ENCODE measurements at places on chromosomes 1 and 21.

DNA sequence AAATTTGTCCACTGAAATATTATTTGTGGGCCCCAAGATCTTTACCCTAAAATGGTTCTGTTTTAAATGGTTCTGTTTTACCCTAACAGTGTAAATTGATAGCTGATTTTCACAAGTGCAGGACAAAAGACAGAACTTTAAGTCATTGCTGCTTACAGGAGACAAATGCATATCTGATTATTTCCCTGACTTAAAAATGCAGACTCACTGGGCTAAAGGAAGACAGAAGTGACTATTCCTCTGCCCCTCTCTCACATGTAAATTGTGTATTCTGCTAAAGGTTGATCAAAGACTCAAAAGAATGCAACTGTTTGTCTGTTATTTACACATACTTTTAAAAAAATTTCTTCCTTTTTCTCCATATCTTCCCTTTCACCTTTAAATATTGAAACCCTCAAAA is 12.7 kb downstream of the FCRL5 start:
- no peak for DNase-seq

- DNase-seq, result no peak
These were observed 29.7 kb upstream of the FMOD start for GRCh38 chr1:203380420-203381150.

GRCh38 chr1:184152434-184152898 is 100.9 kb downstream of the TSEN15 start:
- peak; percentile 70 for DNase-seq

DNA sequence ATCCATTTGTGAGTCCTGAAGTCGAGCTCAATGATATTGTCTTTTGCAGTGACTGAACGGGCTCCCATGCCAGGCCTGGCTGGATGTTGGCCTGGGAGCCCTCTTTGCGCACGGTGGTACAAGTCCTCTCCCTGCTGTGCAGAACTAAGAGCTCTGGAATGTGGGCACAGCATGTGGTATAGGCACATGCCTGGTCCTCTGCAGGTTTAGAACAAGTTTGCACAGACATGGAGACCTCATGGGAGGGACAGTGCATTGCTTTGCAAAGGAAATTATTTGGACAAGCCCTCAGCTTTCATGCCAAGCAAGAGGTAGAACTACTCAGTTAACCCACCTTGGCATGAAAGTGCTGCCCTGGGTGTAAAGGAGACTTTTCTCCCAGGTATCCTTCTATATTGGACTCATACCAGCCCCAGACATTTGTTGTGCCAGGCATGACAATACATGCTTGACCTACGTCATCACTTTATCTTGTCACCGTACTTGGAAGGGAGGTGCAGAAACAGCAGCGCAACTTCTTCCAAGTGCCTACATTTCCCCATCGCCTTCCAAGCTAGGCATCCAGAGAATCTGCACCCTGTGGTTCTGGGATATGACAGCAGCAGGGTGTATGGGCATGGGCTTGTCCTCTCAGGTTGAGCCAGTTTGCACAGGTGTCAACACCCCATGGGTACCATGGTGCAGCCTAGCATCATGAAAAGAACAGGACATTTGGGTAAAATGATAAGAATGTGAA is 37.6 kb upstream of the MRPS6 start:
- no peak for DNase-seq

DNA sequence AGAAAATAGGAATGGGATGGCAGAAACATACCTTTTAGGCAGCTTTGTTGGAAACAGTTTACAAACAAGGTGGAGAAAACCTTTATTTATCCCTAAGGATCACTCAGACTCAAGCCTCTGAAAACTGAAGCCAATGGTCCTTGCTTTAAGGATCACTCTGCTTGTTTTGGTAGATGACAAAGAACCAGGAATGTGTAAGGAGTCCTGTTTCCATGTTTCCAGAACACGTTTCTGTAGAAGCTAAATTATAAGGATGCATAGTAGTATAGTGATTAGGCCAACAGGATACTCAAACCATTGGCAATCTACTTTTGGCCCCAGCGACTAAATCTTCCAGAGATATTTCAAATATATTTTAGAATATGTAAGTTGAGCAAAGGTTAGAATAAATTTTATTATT is 149.1 kb upstream of the HP1BP3 start:
- no peak for DNase-seq

DNA sequence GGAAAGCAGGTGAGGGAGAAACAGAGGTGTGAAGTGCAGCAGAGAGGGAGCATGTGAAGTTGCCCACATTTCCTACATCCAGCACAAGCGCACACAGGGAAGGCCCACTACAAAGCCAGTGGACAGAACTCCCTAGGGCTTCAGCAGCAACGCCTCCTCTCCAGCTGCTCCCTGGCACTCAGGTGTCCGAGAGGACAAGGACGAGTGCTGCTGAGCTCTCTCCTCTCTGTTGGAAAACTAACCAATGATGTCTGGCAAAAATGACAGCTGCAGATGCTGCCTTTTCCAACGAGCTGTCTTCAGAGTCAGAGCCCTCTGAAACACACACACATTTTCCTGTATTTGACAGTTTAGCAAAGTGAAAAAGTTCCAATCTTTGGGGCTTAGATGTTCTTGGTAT is 86.8 kb downstream of the HSF2BP start:
- no peak for DNase-seq

DNA sequence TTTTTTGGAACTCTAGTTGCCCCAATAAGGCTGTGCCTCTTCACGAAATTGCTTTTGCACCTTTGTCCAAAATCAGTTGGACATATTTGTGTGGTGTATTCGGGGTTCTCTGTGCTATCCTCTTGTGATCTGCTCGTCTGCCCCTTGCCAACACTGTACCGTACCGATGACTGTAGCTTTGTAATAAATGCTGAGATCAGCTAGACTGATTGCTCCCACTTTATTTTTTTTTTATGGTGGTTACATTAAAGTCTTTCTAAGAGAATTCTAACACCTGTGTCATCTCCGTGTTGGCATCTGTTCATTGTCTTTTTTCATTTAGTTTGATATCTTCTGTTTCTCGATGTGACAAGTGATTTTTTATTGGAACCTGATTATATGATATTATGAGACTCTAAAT is 94.1 kb downstream of the ADARB1 start:
- DNase-seq, result no peak

- DNase-seq, result no peak
These were observed 1.6 kb upstream of the LAMC1 start for GRCh38 chr1:183021405-183022201.

GRCh38 chr1:223794136-223794880 is 51.4 kb downstream of the TP53BP2 start:
- no peak for DNase-seq

GRCh38 chr1:212621949-212622305 is 13.4 kb downstream of the ATF3 start:
- DNase-seq, result no peak

DNA sequence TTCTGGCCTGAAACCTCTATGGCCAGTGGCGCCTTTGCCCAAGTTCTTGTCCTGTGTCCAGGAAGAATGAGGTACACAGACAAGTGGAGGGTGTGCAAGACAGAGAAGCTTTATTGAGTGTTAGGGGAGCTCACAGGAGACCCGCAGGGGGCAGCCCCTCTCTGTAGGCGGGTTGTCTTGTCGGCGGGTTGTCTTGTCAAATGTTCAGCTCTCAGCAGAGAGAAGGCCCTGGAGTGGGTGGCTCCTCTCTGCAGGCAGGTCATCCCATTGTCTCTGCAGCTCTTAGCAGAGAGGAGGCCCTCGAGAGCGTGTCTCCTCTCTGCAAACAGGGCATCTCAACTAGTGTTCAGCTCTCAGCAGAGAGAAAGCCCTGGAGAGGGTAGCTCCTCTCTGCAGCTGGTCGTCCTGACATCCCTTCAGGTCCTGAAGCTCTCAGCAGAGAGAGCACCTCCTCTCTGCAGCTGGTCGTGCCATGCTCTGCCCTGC is 11.0 kb downstream of the COL6A2 start:
- no peak for DNase-seq

- no peak for DNase-seq
These were observed 114.6 kb downstream of the NTNG1 start for GRCh38 chr1:107255469-107255868.

GRCh38 chr1:16095447-16095846 is 22.0 kb upstream of the FAM131C start:
- no peak for DNase-seq

DNA sequence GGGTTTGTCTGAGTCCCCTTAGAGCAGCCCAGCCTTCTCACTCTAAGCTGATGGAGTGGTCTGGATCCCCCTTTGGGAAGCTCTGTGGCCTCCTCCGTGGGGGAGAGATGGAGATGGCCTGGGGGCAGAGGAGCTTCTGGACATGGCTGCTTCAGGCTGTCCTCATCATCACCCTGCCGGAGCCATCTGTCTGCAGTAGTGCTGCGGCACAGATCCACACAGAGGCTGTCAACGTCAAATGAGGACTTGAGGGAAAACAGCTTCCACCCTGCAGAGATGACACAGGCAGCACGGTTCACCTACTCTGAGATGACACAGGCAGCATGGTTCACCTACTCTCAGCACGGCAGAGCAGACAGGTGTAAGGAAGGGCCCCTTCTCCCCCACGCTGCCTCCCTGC is 134.3 kb downstream of the IGSF21 start:
- DNase-seq, result no peak

- DNase-seq, result no peak
These were observed 415.0 kb downstream of the COL11A1 start for GRCh38 chr1:102693345-102693744.

DNA sequence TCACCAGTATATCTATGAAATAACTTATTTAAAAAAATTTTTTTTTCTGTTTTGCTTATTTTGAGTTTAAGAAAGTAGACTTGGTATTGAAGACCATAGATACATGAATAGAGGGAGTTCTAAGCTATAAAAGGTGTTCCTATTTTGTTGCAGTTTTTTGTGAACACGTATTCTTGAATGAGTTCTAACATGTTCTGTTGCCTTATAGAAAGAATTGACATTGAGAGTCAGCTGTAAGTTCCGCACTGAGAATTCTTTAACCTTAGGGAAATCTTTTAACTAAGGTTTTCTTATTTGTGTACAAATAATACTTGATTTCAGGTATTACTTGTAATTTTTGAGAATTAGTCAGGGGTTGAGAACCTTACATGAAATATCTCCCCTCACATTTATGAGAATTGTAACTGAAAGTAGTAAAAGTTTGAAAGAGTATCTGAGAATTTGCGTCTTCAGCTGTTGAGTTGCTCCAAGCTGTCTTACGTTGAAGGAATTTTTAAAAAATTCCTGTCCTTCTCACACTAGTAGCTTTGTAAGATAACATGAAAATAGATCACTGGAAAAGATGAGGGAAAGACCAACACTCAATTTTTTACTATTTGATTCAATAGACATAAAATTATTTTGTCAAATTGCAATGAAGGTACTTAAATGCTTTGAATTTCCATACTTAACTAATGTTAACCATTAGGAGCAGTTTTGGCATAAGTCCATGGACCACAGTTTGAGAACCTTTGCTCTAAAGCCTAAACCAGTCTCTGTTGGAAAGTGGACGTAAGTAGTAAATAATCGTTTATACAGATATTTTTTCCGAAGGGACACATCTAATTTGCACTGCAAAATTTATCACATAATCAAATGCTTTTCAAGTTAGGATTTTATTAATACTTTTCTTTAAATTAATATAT is 3.8 kb downstream of the DR1 start:
- no peak for DNase-seq

DNA sequence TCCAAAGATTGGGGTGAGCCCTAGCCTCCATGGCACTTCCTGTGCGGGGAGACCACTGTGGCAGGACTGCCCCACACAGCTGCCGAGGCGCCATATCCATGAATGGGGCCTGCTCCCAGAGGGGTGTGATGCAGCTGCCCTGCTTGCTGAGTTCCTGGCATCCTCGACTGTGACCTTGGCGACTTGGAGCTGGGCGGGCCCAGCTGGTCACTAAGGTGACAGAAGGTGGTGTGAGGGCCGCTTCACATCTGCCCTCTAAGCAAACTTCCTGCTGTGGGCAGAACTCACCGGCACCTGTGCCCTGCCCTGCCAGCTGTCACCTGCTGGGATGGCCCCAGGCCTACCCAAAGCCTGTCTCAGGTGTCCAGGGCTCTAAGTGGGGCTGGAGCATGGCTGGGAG is 9.0 kb downstream of the TMEM61 start:
- no peak for DNase-seq

DNA sequence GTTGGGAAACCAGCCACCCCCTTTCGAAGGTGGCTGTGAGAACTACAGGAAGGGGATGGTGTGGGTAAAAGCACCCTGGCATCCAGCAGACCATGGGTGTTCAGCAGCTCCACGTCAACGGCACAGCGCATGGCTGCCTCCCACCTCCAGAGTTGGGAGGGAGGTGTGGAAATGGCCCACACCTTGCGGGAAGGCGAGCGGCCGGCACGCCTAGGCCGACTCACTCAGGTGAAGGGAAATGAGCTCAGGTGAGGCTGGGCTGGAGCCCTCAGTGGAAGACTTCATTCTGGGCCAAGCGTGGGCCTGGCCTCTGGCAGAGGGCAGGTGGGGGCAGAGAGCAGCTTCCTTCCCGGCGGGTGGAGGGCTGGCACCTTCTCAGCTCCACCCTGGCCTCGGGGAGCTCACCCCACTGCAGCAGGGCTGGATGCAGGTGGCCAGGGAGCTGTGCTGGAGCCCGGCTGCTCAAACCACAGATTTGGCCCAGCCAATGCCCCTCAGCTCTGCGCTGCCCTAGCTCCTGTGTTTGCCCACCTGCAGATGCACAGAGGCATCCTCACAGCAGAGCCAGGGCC is 24.8 kb upstream of the ALDH4A1 start:
- DNase-seq, result no peak

DNA sequence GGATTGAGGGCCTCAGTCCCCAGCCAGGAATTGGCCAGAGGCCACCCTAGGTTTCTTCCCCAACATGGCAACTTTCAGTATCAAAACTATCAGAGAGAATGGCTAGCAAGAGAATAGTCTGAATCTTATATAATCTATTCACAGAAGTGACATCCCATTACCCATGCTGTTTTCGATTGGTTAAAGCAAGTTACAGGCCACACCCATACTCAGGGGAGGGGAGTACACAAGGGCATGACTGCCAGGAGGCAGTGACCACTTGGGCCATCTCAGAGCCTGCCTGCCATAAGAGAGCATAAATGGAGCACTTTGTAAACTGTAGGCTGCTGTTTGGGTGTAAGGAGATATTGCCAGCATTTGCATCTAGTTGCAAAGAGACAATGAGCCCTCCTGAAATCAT is 65.4 kb downstream of the FAM163A start:
- no peak for DNase-seq

GRCh38 chr1:60503266-60503925 is 429.8 kb upstream of the C1orf87 start:
- DNase-seq, result no peak

GRCh38 chr1:209428241-209428921 is 155.1 kb upstream of the CAMK1G start:
- no peak for DNase-seq

DNA sequence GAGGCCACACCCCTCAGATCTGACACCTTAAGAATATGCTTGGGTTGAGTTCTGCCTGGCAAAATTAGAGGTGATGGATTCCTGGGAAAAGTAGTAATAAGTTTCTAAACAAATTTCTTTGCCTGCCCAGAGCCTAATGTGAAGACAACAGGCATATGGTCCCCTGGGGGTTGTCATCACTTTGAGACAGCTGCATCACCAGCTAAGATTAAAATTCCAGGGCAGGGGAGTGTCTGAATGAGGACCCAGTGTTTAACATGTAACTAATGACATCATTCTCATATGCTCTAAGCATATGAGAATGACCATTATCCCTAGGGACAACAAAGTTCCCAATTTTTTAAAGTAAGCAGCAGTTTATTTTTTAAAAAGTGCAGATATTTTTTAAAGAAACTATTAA is 432.2 kb downstream of the PCP4 start:
- DNase-seq, result no peak

Measured in adipocyte (in vitro differentiated cells).